T-helper 1 cell (primary cell): ENCODE measurements at places on chromosomes 4 and X.
A peak's percentile ranks its signal among the peaks of the same experiment; 100 is the strongest.

DNA sequence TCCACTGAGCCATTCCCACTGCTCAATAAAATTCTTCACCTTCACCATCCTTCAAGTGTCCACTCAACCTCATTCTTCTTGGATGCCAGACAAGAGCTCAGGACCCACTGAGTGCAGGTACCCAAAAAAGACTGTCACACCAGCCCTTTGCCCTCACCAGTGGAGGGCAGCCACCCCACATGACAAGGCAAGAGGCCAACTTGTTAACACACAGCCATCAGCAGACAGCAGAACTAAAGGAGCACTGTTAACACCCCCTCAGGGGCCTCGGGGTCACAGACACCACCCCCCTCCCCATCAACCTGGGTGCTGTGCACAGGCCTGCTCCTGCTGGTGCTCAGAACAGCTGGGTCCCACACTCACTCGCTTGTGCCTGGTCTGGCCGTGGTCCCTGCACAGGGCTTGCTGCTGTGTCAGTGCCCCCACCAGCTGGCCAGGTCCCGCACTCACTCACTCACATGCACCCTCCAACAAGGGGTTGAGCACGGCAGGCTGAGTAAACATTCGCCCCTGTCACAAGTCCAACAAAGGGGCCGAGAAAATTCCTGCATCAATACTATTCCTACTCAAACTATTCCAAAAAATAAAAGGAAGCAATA lies 54.1 kb downstream of the ATRX start:
- no peak for DNase-seq

DNA sequence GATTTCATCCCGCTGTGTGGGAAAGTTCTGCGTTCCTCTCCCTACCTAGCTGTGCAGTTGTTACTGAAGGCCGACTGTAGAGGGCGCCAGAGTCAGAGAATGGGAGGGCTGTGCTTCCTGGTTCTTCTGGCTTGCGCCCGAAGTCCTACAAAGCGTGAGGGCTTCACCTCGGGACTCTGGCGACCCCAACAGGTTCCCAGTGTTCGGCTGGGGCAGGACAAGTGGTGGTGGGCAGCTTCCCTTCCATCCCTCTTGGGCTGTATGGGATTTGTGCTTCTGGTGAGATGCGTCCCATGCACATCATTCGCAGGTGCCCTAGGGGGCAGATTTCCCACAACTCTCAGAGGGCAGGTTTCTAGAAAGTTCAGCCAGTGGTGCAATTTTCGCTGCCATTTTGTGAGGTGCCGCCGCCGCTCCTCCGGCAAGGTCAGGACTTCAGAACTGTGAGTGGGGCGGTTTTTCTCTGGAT lies 27.3 kb downstream of the CT45A1 start:
- DNase-seq, result peak; percentile 5

GRCh38 chrX:132216283-132216682 lies 3.0 kb downstream of the RAP2C start:
- DNase-seq, result no peak

GRCh38 chrX:48945517-48946348 lies 11.7 kb downstream of the OTUD5 start:
- DNase-seq, result no peak

GRCh38 chr4:16897991-16898827 lies at the start of gene LDB2:
Gene LDB2, minus strand, starts transcription at chr4:16898645.
- no peak for DNase-seq

DNA sequence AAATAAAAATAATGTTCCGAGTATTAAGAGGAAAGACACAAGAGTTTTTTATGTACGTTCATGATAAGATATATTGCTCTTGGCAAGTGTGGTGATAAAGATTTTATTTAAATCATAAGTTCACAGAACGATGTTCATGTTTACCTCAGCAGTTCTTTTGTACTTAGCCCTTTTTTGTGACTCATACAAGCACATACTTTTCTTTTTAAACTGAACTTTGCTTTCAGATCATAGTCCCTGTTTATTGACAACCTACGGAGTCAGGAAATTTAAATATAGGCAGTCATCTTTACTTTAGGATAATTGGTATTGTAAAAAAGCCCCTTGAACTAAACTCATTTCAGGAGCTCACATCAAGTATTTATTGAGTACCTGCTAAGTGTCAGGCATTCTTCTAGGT lies 1.3 kb upstream of the CTSO start:
- DNase-seq, result no peak

- DNase-seq, result no peak
These were observed 43.3 kb upstream of the STX18 start for GRCh38 chr4:4585012-4585670.

- DNase-seq, result no peak
These were observed 1.5 kb downstream of the MAB21L2 start for GRCh38 chr4:150583287-150584110.

GRCh38 chrX:150504397-150505182 lies 63.8 kb upstream of the MTM1 start:
- DNase-seq, result no peak

DNA sequence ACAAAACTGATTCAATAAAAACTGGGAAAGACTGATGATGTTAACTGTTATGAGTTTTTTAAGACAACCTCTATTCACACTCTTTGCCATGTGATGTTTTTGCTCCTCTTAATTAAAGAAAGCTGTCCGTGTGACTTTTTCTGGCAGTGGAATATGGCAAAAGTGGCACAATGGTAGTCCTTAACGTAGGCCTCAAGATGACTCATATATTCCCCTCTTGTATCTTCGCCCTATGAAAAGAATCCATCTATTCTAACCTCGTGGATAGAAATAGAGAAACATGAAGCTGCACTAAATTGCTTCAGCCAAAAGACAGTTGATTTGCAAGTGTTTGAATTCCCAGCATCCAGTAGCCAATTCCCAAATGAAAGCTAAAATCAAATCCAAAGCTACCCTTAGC lies 603.8 kb upstream of the PCDH7 start:
- no peak for DNase-seq

- DNase-seq, result no peak
These were observed 565 bp upstream of the ZNF41 start for GRCh38 chrX:47483306-47484268.

DNA sequence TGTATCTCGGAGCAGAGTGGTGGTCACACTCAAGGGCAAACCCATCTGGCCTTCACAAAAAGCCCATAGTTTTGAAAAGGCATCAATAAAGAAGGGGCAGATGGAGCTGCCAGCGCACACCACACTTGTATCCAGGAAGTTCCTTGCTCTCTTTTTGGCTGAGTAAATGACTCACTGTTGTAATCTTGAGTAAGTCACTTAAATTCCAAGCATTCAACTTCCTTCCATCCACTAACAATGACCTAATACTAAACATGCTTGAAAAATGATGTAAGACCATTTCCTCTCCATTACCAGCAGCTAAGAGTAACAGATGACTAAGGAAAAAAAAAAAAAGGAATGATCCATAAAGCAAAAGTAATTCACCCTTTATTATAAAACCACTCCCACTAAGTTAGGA lies 32.4 kb upstream of the MYOZ2 start:
- peak; percentile 1 for DNase-seq

DNA sequence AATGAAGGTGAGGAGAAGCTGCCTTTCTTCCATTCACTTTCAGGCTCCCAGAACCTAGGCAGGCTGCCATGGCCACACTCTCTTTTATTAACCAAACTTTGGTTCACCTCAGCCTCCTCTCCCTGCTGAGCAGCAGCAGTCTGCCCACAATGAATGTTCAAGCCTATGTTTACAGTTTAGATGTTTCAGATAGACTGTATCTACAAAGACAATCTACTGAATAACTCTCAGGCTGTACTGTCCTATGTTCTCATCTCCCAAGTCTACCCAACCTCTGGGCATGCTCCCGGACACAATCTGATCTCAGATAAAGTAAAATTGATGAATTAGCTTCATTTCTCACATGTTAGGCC lies 59.2 kb upstream of the TMEM164 start:
- DNase-seq, result no peak

- no peak for DNase-seq
These were observed at the start of gene ARSJ for GRCh38 chr4:113979148-113979904. Gene ARSJ, minus strand, starts transcription at chr4:113979647. Its CDS starts 813 bp downstream, at chr4:113978834.

DNA sequence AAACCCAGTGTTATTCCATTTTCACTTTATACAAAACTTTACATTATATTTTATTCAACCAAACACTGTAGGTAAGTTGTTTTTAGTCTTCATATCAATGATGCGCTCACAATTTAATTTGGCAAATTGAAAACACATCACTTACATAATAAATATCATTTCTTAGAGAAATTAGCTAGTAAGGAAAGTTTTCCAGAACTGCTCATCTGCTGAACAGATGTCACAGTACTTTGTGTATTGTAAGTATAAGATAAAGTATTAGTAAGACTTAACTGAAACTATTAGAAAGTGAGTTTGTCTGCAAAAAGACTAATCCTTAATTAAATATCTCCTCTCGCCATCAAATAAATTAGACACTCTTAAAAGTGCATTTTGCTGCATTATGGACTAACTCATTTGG lies 108.7 kb upstream of the PACRGL start:
- no peak for DNase-seq

- no peak for DNase-seq
These were observed 65.1 kb downstream of the PPP3CA start for GRCh38 chr4:101282076-101282844.

DNA sequence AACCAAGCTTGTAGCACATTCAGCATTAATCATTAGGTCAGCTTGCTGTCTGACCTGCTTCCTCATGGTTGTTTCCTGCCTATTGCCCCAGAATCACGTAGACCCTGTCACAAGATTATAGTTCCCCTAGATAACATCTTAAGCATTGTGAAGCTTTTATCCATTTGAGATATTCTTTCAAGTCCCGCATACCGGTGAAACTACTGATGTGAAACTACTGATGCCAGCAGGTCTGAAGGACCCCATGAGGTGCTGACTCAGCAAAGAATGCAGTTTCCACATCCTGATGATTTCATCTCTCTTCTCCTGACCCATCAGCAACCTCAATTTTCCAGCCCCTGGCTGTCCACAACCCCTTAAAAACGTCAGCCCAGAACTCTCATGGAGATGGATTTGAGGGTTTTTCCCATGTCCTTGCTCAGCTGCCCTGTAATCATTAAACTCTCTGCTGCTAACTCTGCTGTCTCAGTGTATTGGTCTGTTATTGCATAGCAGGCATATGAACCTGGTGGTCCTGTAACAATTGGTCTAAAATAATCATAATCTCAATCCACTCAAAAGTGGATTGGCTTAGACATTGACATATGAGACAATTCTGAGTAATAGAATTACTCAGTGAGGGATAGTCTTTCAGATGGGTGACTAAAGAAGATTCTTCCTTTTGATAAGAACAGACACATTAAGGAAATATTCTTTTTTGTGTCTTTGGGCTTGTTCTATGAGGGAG lies 26.3 kb upstream of the UBA6 start:
- no peak for DNase-seq

- no peak for DNase-seq
These were observed 933 bp downstream of the CNKSR2 start for GRCh38 chrX:21374994-21375707.

- DNase-seq, result no peak
These were observed 1698.3 kb downstream of the STIM2 start for GRCh38 chr4:28558895-28559294.

- DNase-seq, result no peak
These were observed 11.5 kb upstream of the GABRE start for GRCh38 chrX:151985955-151986354.

- no peak for DNase-seq
These were observed 16.4 kb upstream of the KLHL8 start for GRCh38 chr4:87236861-87237260.

DNA sequence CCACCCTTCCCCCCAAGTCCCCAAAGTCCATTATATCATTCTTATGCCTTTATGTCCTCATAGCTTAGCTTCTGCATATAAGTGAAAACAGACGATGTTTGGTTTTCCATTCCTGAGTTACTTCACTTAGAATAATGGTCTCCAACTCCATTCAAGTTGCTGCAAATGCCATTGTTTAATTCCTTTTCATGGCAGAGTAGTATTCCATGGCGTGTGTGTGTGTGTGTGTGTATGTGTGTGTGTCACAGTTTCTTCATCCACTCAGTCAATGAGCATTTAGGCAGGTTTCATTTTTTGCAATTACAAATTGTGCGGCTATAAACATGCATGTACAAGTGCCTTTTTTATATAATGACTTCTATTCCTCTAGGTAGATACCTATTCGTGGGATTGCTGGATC lies 107.5 kb upstream of the GALNT7 start:
- no peak for DNase-seq

GRCh38 chr4:171256223-171256622 lies 557.0 kb upstream of the GALNTL6 start:
- no peak for DNase-seq
